Activated CD4-positive, alpha-beta T cell treated with anti-CD3 and anti-CD28 coated beads, Interleukin-2, amount 50 U/mL, for 4 hours (primary cell): ENCODE measurements at places on chromosomes 5 and 9.

- no peak for DNase-seq
These were observed 105.3 kb downstream of the UBAP2 start for GRCh38 chr9:33943389-33943788.

DNA sequence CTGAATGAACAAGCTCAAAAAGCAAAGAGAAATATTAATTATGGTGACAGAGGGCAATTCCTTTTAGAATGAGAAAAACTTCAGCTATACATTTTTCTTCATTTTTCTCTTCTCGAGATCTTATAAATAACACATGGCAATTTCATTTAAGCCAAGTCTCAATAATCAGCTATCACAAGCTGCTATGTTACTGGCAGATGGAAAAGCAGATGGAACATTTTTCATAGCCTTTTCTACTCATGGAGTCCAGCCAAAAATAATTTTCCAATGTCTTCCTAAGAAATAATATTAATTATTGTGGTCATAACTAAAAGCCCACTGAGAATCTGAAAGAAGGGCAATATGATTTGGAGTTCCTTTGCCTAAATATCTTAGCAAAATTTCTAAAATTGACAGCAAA, 35.6 kb downstream of the SKIC3 start:
- no peak for DNase-seq

DNA sequence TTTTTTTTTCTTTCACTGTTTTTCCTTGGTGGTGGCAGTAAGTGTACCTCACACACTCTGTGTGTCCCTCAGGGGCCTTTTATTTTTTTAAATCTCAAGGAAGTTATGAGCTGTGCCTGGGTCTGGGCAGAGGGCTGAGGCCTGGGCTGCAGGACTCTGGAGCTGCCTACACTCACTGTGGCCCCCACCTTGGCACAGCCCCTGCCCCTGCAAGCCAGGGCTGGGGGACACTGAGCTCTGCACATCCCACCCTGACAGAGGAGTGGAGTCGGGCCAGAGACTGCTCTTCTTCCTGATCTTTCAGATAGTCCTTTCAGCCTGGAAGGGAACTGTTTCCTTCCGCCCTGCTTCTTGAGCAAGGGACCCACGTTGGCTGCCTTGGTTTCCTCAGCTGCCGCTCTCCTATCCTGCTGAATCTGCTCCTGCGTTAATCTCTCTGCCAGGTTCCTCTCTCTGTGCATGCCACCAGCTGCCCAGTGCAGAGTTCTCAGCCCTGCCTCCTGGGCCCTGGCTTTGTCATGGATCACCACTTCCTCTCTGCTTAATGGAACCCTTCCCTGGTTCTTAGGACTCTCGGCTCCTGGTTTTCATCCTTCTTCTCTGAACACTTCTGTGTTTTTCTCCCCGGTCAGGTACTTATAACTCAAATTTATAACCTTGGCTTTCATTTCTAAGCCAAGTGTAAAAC, 502.3 kb downstream of the DIRAS2 start:
- DNase-seq: no peak

GRCh38 chr9:71822456-71822855, 54.1 kb upstream of the CEMIP2 start:
- DNase-seq: no peak

GRCh38 chr5:140005145-140005591, 37.9 kb downstream of the NRG2 start:
- DNase-seq: no peak

DNA sequence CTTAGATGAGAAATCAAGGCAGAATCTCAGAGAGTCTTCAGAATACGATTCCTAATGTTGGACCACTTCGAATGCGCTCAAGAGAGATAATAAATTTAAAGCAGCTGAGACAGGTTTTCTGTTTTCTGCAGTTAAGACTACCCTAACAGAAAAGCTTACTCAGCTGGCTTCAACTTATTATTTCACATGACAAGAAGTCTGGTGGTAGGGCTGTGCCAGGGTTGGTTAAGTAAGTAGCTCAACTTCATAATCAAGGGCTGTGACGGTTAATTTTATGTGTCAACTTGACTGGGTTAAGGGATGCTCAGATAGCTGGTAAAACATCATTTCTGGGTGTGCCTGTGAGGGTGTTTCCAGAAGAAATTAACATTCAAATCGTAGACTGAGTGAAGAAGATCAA, 3.8 kb downstream of the GPR150 start:
- no peak for DNase-seq
